Left cardiac atrium (tissue), 4 donors: ENCODE measurements at places on chromosomes 16 and 17.

DNA sequence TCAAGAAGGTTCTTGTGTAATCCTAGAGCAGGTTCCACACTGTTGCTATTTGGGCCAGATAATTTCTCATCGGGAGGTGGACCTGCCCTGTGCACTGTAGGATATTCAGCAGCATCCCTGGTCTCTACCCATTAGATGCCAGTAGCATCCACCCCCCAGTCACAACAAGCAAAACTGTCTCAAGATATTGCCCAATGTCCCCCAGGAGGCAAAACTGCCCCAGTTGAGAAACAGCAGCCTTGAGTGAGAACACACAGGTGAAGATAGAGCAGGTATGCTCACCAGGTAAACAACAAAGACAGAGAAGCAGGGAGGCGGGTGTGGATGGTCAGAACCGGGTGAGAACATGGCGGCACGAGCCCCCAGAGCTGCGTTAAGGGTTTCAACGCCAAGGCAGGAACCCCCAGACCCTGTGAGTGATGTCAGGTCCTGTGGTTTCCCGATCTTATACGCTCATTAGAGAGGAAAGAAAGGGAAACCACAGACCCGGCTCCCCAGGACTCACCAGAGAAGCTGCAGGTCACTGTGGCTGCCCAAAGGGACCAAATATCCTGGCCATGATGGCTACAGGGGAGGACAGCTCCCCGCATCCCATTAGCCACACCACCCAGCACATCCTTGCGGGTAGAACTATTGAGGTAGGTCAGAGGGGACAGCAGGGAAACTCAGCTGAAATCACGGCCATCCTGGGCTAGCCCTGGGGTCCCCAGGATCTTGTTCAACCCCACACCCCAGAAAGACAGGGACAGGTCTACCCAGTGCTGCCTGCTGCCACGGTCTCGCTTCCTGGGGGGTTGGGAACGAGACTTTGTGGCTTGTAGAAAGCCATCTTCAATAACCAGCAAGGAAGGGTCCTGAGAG, 21.2 kb downstream of the CDC42EP4 start:
- DNase-seq: no peak

- no peak for DNase-seq
These were observed 2.4 kb upstream of the SOX8 start for GRCh38 chr16:979147-979546.

DNA sequence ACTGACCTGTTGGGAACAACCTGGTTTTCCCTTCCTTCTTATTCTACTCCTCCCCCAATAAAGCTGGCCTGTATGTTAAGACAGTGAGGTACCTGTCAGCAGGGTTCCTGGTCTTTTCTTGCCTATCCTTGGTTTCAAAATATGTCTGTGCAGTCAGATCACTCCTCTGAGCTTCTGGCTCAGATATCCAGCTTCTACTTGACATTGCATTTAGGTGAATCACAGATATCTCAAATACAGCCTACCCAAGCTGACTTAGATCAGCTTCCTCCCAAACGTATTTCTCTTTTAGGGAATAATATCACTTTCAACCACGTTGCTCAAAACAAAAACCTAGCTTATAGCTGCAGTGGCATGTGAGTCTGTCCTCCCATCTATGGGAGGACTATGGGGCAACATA, 48.7 kb downstream of the TEX14 start:
- DNase-seq: no peak

DNA sequence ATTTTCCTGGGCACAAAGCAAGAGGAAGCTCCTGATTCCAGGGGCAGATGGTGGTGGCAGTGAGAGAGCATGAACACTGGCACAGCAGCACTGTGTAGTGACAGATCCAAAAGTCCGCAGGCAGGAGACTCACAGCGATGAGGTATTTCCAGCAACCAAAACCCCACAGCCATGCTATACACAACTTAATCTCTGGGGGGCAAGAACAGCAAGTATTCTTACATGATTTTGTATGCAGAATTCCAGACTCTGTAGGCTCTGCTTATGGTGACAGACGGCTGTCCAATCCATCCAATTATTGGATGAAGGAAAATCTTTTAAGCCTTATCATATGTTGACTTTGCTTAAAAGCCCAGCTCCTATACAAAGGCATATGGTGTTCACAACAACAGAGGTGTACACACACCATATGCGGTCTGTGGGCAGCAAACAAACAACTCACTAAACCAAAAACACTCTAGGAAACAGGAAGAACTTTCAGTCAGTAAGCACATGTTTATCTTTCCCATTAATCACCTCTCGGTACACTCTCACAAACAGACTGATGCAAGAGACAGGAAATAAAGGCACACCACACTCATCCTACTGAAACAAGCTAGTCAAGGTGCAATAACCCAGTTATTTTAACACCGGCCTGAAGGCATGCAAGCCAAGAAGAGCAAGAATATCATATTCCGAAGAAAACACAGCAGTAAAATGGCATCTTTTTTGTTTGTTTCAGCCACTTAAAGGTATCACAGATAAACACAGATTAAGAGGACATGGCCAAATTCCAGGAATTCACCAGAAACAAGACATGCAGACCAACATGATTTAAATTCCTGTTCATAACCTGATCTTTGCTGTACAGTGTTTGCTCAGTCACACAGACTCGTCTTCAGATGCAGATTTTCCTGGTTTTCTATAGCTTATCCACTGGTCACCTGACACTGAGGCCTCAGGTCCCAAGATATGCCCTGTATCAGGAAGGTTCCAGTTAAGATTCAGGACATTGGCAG, 47.8 kb downstream of the ERN1 start:
- DNase-seq: no peak

- DNase-seq: no peak
These were observed 621 bp downstream of the CEP95 start for GRCh38 chr17:64507413-64507782.

DNA sequence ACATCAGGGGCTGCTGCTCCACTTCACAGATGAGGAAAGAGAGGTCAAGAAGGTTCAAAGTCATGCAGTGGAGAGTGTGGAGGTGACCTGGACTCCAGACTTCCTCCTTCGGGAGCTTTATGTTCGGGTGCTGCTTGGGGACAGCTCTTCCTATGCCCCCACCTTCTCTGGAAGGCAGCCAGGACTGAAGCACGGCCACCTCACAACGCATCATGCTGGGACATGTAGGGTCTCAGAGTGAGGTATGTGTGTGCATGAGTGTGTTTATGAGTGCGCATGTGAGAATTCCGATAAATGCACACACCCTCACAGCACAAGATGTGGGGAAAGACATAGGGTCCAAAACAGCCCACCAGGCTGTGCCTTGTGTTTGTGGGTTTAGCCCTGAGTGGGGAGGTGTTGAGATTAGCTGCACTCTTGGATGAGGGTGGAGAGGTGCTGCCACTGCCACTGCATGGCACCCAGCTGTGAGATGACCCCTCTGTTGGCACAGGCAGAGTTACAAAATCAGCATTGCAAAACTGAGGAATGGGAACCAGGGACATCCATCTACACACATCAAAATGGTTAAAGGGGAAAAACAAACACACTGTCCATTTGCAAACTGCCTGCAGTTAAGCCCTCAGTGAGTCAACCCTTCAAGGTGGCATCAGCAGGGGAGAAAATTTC, 367.4 kb downstream of the SEC14L1 start:
- DNase-seq: no peak

GRCh38 chr17:30000001-30000754, 58.7 kb downstream of the EFCAB5 start:
- DNase-seq: no peak

DNA sequence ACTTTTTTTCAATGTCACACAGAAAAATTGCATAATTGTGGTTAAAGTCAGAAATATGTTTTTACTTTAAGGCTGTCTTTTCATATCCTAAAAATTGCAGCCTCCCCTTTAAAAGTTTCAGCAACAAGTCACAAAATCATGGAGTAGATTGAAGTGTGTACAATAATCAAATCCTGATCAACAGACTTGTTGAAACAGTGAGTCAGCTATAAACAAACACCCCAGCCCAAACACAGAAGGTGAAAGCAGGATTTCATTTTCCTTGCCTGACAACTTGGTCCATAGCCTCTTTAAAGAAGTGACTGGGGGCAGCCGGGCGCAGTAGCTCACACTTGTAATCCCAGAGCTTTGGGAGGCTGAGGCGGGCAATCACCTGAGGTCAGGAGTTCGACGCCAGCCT, 59.9 kb downstream of the WNT3 start:
- DNase-seq: no peak

- DNase-seq: no peak
These were observed 5.4 kb upstream of the ITGA2B start for GRCh38 chr17:44394833-44395232.

- no peak for DNase-seq
These were observed 60.8 kb downstream of the TMEM235 start for GRCh38 chr17:78291944-78292910.

DNA sequence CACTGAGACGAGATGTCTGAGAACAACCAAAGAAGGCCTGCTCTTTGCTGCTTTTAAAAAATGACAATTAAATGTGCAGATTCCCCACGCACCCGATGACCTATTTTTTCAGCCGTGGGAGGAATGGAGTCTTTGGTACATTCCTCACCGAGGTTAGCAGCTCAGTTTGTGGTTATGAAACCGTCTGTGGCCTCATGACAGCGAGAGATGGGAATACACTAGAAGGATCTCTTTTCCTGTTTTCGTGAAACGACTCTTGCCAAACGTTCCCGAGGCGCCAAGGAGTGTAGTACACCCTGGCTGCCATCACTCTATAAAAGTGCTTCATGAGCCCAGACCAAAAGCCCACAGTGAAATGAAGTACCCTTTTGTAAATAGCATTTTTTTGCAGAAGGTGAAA, 87.8 kb downstream of the CRISPLD2 start:
- DNase-seq: peak; percentile 48

- DNase-seq: no peak
These were observed 43.2 kb downstream of the MYH3 start for GRCh38 chr17:10613775-10614513.

DNA sequence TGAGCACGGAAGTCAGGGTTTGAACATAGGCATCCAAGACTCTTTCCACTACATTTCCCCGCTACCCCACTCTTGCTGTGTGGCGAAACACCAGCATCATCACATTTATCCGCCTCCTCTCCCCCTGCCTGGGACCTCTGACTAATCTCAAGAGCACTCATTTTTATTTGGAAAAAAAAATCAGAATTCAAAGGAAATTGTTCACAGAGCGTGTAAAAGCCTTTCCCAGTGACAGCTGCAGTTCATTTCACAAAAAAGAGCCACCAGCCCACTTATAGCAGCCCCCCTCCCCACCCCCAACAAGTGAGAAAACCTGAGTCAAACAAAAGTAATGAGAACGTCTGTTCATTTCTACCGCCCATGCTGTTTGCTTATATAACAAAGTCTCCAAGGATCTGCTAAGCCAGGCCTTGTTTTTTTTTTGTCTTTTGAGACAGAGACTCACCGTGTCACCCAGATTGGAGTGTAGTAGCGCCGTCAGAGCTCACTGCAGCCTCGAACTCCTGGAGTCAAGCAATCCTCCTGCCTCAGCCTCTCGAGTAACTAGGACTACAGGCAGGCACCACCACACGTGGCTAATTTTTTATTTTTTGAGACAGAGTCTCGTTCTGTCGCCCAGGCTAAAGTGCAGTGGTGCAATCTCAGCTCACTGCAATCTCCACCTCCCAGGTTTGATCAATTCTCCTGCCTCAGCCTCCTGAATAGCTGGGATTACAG, 48.3 kb upstream of the HAPSTR1 start:
- DNase-seq: no peak

GRCh38 chr16:31179219-31179746, 656 bp upstream of the FUS start:
- no peak for DNase-seq

GRCh38 chr16:86240716-86241363, 269.5 kb upstream of the FOXF1 start:
- no peak for DNase-seq

- DNase-seq: peak; percentile 28
These were observed 942 bp downstream of the LDAF1 start for GRCh38 chr16:21159281-21159951.

DNA sequence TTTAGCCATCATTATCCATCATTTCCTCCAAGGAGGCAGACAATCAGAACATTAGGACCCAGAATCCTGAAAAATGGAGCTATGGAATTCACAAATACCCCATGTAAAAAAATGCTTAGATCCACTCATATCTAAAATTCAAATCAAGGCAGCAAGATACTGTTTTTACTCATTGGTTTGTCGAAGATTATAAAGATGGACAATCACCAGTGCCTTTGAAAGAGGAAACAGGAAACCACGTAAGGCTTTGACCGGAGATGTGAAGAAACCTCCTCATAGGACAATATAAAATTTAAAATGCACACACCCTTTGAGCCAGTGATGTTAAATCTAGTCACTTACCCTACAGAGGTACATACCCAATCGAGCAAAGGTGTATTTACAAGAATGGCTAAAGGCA, 130.0 kb downstream of the XYLT1 start:
- DNase-seq: no peak

DNA sequence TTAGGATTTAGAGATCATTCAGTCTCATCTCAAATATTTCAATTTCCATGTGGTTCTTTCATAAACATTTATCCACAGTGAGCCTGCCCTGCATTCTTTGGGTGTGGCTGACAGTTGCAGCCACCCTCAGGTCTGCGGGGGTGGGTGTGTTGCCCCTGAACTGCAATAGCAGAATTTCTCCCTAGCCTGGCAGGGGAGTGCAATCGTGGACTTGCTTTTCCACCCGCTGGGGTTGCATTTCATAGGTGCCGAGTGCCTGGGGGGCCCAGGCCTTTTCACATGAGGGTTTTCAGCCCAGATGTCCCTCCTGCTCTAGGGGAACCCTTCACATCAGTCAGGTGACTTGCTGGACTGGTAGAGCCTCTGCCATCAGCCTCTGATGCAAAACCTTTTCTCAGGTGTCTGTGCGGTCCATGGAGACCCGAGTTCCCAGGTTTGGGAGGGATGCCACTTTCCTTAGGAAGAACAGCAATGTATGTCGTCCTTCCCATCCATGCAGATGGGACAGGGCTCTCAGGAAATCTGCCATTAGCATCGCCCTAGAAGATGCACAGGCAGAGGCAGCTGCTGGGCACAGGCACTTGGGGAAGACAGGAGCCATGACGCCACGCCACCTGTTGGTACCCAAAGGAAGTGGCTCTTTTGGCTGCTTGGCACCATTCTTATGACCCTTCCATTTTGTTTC, 2.4 kb upstream of the USP36 start:
- DNase-seq: no peak

GRCh38 chr17:9363440-9364350, 211.9 kb downstream of the STX8 start:
- no peak for DNase-seq

DNA sequence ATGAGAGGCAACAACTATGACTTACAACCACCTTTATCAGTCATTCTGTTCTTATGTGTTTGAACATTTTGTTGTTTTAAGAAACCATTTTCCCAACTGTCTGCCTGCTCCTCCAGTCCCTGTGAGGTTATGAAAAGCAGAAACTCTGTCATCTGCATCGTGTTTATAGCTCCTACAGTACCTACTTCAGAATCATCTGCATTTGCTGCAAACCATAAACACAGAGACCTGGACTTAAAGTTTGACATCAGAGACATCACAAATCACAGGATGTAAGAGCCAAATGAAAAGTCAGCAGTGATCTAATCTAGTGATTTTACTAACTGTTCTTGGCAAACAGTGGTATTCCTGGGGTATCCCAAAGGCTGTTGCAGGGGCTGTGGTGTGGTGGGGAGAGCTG, 55.2 kb downstream of the CDH11 start:
- no peak for DNase-seq
